ENCODE measurements at places on chromosomes 12 and 14.

DNA sequence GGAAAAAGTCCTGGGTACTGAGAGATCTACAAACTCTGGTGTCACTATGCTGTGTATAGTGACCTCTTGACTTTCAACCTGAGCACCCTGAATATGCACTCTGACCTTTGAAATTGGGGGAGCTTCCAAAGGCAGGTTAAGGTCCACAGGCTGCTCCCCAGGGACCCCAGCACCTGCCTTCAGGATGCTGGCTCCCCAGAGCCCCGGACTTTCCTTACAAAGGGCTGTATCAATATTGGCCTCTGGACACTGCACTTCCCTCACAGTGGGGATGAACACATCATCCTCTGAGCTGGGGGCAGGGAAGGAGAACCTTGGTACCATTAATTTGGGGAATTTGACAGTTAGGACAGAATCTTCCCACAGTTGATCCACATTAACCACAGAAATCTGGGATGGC is 14.3 kb downstream of the PLD4 start:
- no peak for DNase-seq

- DNase-seq, result no peak
Measured at GRCh38 chr14:86087377-86087776, 557.4 kb downstream of the FLRT2 start.

DNA sequence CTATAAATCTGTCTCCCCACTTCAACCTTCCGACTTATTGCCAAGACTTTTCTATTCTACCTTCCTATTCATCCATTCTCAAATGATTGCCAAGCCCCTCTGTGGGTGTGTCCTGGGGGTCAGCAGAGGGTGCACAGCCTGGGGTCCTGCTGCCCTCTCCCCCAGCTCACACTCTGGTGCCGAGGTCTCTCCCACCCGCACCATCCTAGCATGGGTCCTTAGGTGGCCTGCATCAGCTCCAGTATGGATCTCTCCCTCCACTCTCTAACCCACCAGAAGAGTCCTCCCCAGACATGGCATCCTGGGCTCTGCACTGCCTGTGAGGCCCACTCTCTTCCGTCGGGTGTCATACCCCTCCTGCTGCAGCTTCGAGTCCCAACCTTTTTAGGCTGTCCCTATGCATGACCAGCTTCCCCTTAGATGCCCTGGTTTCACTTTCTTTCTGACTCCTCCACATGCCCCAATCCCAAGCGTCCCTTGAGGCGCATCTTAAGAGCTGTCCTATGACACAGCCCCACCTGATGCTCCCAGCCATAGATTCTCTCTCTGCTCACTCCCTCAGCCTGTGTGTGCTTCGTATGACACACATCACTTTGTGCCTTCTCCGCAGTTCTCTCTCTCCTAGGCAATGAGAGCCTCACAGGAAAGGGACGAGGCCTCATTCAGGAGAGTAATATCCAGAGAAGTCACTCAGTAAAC is 43.9 kb downstream of the GIT2 start:
- no peak for DNase-seq

- no peak for DNase-seq
Measured at GRCh38 chr12:132551641-132552031, 58.7 kb downstream of the LRCOL1 start.

- no peak for DNase-seq
Measured at GRCh38 chr12:91180582-91181395, 1.8 kb downstream of the DCN start.

DNA sequence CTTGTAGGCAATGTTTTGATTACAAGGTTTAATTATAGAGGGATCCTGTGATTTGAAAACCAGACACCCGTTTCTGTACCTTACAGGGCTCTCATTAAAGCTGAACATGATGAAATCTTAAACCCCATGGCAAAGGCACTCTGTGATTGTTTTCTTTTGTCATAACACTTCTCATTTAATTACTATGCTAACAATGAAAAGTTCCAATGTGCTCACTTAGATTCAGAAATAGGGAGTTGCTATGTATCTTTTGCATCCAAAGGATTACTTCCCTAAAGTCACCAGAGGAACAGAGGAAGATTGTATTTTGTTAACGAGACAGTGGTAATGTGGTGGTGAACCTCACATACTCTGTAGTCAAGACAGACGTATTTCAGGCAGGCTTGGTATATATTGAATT is 81.5 kb upstream of the MYF6 start:
- DNase-seq, result no peak

GRCh38 chr12:76764856-76765255 is 941 bp downstream of the ZDHHC17 start:
- DNase-seq, result no peak

DNA sequence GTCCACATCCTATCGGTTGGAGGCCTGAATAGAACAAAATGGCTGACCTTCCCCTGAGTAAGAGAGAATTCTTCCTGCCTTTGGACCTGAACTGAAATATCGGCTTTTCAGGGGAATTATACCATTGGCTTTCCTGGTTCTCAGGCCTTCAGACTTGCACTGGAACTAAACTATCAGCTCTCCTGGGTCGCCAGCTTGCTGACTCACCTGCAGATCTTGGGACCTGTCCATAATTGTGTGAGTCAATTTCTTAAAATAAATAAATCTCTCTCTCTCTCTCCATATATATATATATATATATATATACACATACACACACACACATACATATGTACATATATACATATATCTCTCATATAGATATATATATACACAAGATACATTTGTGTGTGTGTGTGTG is 41.6 kb downstream of the KCNK10 start:
- no peak for DNase-seq

All from stimulated activated CD8-positive, alpha-beta memory T cell treated with anti-CD3 and anti-CD28 coated beads, Interleukin-7, amount 100 ng/mL, for 1 hour (primary cell).